NCI-H2081 treated with DMSO at 0.1 percent for 48 hours (cell line): ENCODE measurements at places on chromosomes 16 and 17.
A peak's percentile ranks its signal among the peaks of the same experiment; 100 is the strongest.

DNA sequence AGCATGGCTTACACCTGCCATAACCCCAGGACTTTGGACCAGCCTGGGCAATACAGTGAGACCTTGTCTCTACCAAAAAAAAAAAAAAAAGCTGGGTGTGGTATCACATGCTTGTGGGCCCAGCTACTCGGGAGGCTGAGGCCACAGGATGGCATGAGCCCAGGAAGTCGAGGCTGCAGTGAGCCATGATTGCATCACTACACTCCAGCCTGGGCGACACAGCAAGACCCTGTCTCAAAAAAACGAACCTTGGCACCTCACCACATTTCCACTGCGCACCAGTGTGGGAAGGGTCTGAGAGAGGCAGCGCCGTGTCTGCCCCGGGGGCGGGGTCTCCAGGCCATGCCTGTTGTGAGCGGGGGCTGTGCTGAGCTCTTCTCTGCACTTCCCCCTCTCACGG lies 6.3 kb downstream of the ACSF3 start:
- no peak for DNase-seq

- DNase-seq, result no peak
Measured at GRCh38 chr16:71630808-71631207, 4.8 kb downstream of the MARVELD3 start.

DNA sequence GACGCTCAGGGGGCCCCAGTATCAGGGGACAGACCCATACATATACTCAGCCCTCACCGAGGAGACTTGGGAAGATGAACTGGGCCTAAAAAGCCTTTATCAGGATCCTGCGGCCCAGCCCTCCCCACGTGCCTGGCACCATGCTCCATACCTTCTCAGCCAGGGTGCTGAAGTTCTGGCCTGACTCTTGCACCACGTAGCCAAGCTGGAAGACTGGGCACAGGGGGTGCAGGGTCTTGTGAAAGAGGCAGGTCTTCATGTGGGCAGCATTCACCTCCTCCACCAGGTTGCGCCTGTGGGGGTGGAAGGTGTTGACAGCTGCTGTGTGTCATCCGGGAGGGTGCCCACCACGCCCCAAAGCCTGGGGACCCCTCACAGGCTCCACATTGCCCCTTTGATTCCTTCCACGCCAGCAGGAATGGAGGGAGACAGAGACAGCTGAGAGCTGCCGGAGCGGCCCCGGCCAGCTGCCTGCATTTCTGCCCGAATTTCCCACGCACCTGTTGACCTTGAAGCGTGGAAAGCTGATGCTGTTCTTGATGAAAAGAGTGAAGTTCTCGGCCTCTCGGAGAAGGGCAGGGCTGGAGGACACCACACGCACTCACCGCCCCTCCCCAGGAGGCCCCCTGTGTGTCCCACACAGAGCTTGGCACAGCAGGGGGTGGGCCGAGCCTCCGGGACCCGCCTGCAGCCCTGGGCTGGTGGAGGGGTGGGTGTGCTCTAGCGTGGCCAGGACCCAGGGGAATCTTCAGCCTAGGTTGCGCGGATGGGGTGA lies 10.4 kb upstream of the CAMKK1 start:
- DNase-seq, result no peak

DNA sequence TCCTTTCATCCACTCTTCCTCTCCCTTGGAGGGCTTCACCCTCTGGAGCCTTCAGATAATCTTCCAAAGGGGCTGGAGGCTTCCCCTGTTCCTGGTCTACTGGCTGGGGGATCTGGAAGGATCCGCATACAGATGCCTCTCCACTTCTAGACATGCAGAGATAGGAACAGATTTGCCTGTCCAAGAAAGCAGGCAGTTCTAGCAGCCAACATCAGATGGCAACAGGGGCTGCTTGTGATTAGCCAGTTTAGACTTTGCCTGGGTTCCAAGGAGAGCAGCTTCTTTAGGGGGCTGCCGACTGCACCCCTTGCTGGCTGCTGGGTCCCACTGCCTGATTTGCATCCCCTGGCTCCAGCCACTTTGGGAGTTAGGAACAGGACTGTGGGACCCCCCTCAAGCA lies 6.2 kb upstream of the CD300A start:
- DNase-seq, result no peak

GRCh38 chr16:89711601-89712273 lies 9.0 kb downstream of the VPS9D1 start:
- DNase-seq, result no peak

DNA sequence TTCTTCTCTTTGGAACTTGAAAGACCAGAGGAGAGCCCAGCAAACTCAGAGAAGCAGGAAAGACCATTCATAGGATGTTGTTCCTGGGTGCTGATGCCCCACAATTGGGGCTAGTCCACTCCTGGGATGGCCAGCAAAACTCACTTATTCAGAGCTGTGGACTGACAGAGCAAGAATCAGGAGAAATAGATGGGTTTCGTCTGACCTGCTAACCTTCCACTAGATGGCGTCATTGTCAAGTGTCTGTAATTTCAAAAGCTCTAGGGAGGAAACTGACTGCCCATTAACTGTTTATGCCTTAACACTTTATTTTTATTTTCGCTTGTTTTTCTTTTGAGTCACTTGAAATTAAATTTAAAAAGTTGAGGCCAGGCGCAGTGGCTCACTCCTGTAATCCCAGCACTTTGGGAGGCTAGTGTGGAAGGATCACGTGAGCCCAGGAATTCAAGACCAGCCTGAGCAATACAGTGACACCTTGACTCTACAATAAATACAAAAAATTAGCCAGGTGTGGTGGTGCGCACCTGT lies 28.7 kb upstream of the MILR1 start:
- peak; percentile 42 for DNase-seq

- DNase-seq, result no peak
Measured at GRCh38 chr16:55832773-55833691, at the start of gene CES1. Gene CES1 (minus strand): TSS chr16:55833096. CDS start chr16:55833055, 41 bp downstream.

GRCh38 chr17:40281663-40282062 lies 6.0 kb upstream of the CDC6 start:
- no peak for DNase-seq

DNA sequence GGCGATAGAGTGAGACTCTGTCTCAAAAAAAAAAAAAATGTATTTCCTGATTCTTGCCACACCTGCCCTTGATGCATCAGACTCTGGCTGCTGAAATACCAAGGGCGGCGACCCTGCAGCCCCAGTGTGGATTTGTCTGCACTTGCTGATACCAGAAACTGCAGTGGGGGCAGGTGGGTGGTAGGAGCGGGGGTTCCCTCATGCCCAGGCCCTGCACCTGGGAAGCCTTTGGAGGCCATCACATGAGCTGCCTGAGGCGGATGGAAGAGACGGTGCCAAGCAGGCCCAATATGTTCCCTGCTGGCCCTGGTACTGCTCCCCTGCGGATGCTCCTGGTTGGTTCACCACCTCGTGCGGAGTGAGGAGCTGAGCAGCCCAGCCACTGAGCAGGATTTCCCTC lies 50.6 kb downstream of the MARF1 start:
- no peak for DNase-seq

GRCh38 chr16:76409706-76410105 lies 132.5 kb downstream of the CNTNAP4 start:
- no peak for DNase-seq

DNA sequence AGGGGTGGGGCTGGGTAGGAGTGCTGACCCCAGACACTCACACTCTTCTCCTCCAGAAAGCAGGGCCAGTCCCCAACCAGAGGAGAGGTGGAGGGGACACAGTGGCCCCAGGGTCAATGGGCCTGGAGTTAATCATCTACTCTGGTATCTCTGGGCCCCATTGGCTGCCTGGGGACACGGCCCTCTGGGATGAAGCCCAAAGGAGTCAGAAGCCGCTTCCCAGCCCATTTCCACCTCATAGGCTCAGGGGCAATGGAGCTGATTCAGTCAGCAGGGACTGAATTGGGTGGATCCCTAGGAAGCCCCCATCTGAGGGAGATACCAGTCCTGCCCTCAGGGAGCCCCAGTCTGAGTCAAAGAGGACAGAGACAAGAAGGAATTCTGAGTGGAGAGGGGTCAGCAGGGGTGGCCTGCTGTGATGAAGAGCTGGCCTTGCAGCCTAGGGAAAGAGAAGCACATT lies 2.9 kb upstream of the NAGS start:
- DNase-seq, result no peak

DNA sequence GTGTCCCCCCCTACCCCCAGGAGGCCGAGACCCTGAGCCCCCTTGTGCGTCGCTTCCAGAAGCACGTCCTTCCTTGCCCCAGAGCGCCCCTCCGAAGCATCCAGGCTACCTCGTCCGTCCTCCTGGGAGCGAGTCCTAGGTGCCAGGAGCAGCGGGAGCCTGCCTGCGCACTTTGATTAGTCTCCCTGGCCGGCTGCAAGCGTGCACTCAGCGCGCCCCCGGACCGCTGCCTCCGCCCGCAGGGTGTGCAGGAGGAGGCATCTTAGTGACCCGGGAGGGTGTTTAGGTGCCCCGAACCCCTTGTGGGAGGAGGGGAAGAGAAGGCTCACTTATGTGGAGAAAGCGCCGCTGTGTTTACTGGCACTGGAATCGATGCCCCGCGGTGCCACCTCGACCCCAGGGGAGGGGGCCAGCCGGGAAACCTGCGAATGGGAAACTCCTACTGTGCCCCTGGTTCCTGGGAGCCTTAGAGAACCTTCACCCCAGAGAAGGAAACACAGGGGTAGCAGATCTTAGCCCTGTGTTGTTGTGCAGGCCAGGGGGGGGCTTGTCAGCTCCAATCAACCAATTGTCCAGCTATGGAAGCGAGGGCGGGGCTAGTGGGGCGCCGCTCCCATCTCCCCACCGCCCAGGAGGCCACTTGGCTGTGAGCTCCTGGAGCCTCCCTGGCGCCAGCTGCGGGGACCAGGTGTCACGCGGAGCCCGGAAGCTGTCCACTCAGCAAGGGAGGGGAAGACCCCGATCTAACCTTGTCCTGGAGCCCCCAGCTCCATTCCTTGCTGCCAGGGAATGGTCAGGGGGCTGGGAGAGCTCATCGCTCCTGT lies 922.8 kb upstream of the EEF2KMT start:
- no peak for DNase-seq

GRCh38 chr17:197352-197751 lies 15.9 kb upstream of the DOC2B start:
- no peak for DNase-seq

DNA sequence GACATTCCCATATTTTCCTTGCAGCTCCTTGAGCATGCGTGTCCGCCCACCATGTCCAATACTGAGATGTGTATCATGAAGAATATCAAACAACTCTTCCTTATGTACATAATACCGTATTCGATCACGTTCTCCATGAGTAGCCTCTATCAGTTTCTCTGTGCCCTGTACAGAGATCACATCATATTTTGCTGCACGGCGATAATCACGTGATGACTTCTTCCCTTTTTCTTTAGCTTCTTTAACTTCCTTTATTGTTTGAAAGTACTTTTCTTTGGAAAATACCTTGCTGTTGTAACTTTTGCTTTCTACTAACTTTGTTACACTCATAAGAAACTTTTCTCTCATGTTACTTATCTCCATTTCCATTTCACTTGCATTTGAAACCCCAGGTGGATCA lies 6.6 kb downstream of the KRABD2 start:
- no peak for DNase-seq

- DNase-seq, result no peak
Measured at GRCh38 chr16:80171199-80171598, 369.6 kb upstream of the DYNLRB2 start.

- DNase-seq, result no peak
Measured at GRCh38 chr17:45757431-45758218, 26.5 kb upstream of the CRHR1 start.

GRCh38 chr17:8745586-8746500 lies 1.2 kb upstream of the CCDC42 start:
- no peak for DNase-seq

DNA sequence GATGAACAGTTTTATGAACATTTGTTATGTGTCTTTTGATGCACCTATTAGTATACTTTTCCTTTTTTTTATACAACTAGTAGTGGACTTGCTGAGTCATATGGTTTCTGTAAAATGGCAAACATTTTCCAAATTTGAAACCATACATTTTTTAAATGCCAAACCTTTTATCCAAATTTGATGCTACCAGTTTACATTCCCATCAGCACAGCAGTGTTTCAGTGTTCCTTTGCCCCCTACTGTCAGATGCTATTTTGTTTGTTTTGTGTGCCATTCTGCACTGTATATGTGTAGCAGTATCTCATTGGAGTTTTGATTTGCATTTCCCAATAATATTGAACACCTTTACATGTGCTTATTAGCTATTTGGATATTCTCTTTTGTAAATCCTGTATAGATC lies 219.4 kb downstream of the TANC2 start:
- no peak for DNase-seq

- DNase-seq, result no peak
Measured at GRCh38 chr17:57221366-57222350, 34.7 kb upstream of the MSI2 start.

DNA sequence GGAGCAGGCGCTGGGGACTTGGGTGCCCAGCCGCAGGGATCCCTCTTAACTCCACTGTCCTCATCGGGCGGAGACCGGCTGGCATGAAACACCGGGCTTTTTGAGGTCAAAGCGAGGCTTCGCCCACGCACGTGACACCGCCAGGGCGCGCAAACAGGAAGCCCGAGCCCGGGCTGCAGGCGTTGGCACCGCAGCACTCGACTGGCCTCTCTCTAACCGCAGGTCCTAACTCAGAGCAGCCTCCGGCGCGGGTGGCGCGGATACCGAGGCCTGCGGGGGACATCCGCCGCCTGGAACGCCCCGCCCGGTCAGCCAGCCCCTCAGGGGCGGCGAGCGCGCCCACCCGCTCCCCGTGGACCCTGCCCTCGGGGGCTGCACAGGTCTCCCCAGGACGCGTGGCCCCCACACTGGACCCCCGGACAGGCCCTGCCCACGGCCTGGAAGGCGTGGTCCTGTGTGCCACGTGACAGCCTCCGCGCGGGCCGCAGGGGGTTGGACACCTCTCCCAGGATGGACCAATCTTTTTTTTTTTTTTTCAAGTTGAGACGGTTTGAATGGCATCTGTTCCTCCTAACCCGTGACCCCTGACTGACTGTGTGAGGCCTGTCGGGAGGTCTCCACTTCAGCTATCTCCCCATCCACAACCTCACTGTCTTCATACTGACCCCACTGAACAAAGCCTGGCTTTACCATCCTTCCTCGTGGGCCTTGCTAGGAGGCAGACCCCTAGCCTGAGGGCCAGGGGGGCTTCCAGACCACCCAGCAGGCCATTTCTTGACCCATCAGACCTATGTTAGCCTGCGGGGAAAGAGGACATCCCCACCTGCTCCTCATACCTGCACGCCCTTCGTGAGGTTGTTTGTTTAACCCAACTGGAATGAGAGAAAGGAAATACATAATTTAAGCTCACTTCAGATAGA lies 8.4 kb upstream of the SLC47A2 start:
- no peak for DNase-seq

GRCh38 chr17:522919-523318 lies 170.3 kb upstream of the RPH3AL start:
- no peak for DNase-seq

DNA sequence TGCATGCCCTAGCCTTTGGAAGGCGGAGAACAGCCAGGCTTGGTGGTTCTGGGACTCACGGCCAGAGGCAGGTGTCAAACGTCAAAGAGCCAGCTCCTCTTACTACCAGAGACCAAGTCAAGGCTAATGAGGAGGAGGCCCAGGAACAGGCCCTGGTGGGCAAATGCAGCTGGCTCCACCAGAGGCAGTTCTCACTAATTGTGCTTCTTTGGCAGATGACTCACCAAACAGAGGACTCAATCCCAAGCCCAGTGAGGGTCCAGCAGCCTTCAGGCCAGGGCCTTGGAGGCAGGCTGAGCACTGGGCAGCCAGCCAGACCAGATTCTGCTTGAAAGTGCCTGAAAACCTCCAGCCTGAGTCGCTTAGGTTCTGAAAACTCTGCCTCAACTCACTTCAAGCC lies 336.5 kb upstream of the CDH5 start:
- DNase-seq, result no peak

GRCh38 chr16:5460701-5461100 lies 363.1 kb upstream of the EEF2KMT start:
- DNase-seq, result no peak
